ENCODE measurements at places on chromosomes 1 and 21.

- no peak for DNase-seq
These were observed 73.2 kb upstream of the SGIP1 start for GRCh38 chr1:66460776-66461175.

GRCh38 chr1:148308832-148309458 lies 156.9 kb upstream of the NBPF11 start:
- DNase-seq, result no peak

GRCh38 chr21:41235201-41235600 lies 67.2 kb downstream of the BACE2 start:
- no peak for DNase-seq

GRCh38 chr1:221139991-221140390 lies 260.7 kb downstream of the HLX start:
- no peak for DNase-seq

- no peak for DNase-seq
These were observed 72.5 kb downstream of the ASTN1 start for GRCh38 chr1:177092001-177092400.

GRCh38 chr1:27527890-27528817 lies 38.2 kb upstream of the WASF2 start:
- peak; percentile 72 for DNase-seq

- no peak for DNase-seq
These were observed 216.6 kb upstream of the CSF3R start for GRCh38 chr1:36699113-36699911.

DNA sequence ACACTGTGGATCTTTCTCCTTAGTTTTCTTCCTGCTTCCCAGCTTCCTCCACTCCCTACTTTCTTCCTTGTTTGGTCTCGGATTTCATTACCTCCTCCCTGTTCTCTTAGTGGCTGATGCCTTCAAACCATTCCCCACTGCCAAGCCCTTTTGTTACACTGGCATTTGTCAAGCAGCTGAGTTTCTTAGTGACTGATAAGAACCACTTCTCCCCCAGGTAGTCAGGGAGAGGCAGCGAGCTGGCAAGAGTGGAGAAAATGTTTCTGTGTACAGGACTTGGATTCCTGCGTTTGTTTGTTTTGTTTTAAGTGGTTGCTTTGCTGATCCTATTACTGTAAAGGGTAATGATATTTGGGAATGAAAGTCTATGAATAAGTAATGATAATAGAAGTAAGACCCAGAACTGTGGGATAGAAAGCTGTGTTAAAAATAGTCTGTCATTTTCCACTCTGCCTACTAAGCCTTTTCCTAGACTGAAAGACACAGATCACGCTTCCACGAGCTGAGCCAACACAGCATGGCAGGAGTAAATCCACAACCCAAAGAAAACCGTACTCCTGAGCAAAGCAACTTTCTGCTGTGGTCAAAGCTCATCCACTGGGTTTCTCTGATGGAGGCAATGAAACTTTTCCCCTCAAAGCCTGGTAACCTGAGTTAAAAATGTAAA lies 10.1 kb upstream of the SERTAD4 start:
- no peak for DNase-seq

DNA sequence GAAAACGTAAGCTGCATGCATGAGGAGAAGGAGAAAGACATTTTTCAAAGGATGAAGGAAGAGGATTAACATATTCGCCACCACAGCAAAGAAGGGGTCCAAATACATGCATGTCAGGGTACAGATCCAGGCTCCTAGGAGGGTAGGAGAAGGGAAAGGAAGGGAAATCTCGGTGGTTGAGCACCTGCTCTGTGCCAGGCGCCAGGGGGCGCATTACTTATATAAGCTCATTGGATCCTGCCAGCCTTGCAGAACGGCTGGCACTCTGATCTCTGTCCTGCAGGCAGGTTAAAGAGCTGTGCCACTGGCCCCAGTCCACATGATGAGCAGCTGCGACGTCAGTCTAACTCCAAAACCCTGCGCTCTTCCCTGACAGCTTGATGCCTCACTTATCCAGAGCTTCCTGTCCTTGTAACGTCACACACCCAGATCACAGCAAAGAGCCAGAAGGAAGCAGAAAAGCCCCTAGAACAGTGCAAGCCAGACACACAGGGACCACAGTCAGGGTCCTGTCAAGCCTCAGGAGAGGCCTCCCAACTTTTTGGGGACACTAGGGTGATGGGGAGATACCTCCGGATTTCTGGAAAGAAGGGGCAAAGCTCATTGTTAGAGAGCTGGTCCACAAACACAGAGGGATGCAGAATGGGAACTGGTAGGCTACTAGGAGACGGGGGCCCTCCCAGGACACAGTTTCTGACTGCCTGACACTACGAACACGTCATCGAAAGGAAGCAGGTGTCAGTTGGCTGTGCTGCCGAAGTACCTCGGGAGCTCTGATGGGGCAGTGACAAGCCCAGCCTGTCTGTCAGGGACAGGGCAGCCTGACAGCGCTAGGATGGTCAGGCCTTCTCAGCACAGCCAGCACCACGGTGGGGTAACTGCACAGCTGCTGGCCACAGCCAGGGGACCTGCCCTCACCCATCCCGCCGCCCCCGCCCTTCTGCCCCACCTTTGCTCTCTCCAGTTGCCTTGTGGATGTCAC lies 99.1 kb downstream of the BEND5 start:
- DNase-seq, result peak; percentile 32

GRCh38 chr1:107669996-107670395 lies 295.0 kb downstream of the VAV3 start:
- no peak for DNase-seq

GRCh38 chr1:180188684-180189175 lies 34.1 kb downstream of the QSOX1 start:
- no peak for DNase-seq

GRCh38 chr1:205267306-205267902 lies 39.7 kb downstream of the TMCC2 start:
- DNase-seq, result no peak

DNA sequence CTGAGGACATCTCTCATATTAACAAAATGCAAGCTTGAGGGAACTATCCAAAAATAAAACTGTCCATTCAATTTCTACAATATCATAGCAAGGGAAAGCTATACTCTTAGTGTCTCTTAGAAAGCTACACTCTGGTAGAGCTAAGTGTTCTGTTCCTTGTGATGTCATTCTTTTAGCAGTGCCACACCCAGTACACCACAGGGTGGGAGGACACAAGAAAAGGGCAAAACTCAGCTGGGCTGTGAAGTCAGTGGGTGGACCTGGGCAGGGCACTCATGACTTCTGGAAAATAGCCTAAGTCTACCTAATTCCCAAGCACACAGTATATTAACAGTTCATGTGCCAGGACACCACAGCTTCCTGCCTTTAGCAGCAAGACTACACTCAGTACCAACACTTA lies 42.2 kb upstream of the TNFSF4 start:
- DNase-seq, result no peak

- no peak for DNase-seq
These were observed 241.8 kb downstream of the GPR52 start for GRCh38 chr1:174689524-174689923.

DNA sequence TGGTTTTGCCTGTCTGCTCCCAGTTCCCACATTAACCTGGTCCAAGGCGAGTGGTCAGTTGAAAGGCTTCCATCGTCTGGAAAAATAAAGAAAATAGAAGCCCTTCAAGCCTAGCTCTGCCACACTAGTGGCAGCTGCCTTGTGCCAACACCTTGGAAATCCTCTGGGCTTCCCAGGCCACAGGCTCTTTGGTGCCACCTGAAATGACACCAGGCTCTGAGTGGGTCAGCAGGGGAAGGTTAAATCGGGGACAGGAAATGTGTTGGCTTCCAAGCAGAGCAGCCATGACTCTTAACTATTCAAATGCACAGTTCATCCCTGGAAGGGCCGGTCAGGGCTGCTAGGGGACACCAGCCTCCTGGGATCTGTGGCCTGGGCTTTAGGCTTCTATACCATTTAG lies 558.7 kb downstream of the MATN1 start:
- no peak for DNase-seq

DNA sequence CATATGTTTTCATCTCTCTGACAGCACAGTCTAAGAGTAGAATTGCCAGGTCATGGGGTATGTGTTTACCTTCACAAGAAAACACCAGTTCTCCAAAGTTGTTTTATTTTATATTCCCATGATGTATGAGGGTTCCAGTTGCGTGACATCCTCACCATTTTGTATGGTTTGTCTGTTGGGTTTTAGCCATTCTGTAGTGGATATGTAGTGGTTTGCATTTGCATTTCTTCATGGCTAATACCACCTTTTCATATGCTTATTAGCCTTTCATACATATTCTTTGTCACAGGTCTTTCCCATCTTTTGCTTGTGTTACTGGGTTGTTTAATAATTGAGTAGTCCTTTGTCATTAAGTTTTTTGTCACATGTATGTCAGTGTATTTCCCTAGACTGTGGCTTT lies 132.1 kb downstream of the DYRK1A start:
- no peak for DNase-seq

GRCh38 chr21:31987696-31988095 lies 114.9 kb downstream of the HUNK start:
- DNase-seq, result no peak

DNA sequence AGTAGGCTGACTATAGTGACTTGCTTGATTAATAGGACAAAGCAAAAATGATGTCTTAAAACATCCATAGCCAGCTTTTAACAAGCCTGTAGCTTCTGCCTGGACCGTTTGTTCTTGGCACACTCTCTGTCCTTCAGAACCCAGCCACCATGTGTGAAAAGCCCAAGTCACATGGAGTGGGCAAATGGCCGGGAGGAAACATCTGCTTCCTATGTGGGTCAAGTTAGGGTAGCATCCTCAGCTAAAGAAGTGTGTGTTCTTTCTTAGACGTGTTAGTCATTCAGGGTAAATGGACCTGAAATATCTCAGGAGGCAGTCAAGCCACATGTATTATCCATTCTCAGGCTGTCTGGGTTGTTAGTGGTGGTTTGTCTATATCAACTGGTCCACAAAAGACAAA lies 23.4 kb downstream of the RD3 start:
- DNase-seq, result no peak

Data from GM12891 (cell line).